ENCODE measurements at places on chromosomes 11 and 22. TPM values are rescaled to one million over a fixed set of nuclear protein-coding genes. Genes with fewer than 3 reads are reported as not detected.

DNA sequence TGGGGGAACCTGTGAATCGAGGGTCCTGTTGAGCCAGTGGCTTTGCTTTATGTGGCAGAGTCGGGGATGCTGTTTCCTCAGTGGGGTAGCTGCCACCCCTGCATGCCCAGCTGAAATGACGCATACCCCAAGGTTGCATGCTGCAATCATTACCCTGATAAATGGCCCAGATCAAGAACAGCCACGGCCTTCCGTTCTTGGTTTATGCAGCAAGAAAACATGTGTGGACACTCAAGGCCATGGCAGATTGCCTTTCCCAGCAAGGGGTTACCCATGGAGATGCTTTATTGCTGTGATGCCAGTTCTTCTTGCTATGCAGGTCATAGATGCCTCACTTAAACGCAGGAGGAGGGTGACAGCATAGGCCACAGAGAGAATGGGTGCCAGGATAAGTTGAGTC is 14.3 kb upstream of the SREBF2 start:
- no peak for DNase-seq

- DNase-seq, result no peak
These were observed at the start of gene CEND1 for GRCh38 chr11:789943-790342. TSS of gene CEND1 (minus strand) at chr11:790090. CDS start at chr11:788576, 1,514 bp downstream.

The UPK3A gene
- not detected for total RNA-seq

The DBX1 gene
- total RNA-seq, result 1.3 TPM

GRCh38 chr11:75383246-75383645 is 16.1 kb upstream of the RPS3 start:
- DNase-seq, result no peak

The GPR83 gene
- 0.09 TPM for total RNA-seq

The CCDC87 gene
- 0.09 TPM for total RNA-seq

DNA sequence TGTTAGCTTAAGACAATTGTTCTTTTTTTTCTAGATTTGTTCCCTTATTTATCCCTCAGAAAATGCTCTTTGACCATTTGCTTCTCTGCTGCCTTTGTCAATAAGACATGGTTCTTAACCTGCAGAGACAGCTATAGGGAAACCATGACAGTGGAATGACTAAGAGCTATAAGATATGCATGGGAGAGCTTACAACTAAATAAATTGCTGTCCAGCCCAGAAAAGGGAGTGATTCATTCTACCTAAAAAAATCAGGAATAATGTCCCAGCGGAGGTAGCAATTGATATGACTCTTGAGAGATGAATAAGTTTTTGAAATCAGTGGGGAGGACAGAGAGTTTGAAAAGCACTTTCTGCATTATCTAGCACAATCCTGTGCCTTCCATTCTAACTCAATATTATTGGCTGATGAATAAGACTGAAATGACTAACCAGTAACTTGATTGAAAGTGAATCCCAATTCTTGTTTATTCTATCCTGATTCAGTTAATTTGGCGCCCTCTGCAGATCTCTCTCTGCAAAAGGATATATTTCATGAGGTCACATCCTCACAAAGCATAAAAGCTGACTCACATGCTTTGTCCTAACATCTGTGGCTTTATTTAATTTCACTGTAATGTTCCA is 680.5 kb upstream of the API5 start:
- peak; percentile 50 for DNase-seq

The NELL1 gene
- total RNA-seq, result 6.5 TPM

DNA sequence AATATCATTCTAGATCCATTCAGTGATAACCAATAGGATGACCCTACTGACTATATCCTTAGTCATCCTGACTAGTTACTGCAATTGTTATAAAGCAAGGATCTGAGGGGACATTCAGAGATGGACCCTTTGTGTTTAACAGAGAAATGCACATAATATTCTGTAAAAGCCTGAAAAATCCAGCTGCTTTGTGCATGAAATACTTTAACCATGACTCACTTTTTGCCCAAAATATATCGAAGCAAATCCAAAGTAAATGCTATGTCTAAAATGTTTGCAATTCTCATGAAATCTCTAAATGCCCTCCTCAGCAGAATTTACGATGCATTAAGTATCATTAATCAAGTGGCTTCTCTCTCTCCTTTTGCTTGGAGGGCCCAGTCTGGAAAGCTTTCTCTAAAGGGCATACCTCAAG is 178.8 kb upstream of the MTMR2 start:
- peak; percentile 58 for DNase-seq

The RAPSN gene
- total RNA-seq, result 57.9 TPM

GRCh38 chr22:25666308-25666707 is 75.7 kb upstream of the MYO18B start:
- peak; percentile 84 for DNase-seq

DNA sequence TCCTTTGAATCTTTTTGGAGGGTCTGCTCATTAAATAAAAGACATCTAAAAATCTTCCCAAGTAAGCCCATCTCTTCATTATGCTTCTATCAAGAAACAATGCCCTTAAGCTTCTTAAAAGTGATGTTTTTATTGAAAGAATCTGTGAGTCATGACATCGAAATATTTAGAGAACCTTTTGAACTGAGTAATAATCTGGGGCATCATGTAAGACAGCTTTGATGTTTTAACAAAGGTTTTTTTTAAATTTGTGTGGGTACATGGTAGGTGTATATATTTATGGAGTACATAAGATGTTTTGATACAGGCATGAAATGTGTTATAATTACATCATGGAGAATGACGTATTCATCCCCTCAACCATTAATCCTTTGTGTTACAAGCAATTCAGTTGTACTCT is 46.8 kb downstream of the PLAAT5 start:
- no peak for DNase-seq

- no peak for DNase-seq
These were observed 102.6 kb downstream of the SNX19 start for GRCh38 chr11:130813638-130814037.

DNA sequence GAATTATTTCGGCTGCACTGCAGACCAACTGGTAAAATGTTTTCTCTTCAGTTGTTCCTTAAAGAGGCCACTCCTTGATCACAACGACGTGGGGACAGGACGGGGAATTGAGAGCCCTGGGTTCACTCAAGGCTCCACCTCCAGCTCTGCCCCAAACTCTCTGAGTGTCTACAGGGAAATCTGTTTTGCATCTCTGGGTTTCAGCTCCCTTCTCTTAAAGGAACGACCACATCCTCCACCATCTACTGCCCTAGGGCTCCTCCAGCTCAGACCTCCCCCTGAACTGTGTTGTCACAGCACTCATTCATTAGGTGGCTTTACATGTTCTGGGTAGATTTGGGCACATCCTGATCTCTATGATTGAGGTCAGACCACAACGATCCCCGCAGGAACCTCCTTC is 5.1 kb upstream of the PPFIA1 start:
- DNase-seq, result no peak

The DMC1 gene
- 4.2 TPM for total RNA-seq

- no peak for DNase-seq
These were observed 33.0 kb downstream of the PPP6R2 start for GRCh38 chr22:50376085-50376651.

DNA sequence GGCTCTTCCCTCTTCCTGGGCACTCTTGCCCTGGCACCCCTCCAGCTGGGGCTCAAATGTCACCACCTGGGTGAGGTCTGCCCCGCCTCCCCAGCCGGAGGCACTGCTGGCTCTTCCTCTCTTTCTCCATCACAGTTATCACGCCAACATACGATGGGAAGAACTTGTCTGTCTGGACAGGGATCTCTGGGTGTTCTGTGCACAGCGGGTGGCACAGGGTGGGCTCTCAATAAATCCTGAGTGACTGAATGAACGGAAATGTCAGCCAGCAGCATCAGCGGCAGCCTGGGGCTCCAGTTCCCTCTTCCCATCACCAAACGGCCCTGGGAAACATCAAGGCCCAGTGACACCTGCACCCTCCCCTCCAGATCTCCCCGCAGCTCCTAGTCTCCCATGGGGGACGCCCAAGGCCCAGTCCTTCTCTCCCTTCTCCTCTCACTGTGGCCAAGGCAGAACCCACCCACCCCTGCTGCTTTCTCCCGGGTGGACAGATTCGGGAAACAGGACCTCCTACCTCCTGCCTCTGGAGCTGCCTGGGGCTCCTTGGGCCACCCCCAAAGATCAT is 440 bp upstream of the SLC25A45 start:
- no peak for DNase-seq

The NUCB2 gene
- total RNA-seq, result 62.6 TPM

- DNase-seq, result no peak
These were observed 19.0 kb downstream of the CYTH4 start for GRCh38 chr22:37301144-37301830.

The PPP1CA gene
- total RNA-seq, result 130 TPM

DNA sequence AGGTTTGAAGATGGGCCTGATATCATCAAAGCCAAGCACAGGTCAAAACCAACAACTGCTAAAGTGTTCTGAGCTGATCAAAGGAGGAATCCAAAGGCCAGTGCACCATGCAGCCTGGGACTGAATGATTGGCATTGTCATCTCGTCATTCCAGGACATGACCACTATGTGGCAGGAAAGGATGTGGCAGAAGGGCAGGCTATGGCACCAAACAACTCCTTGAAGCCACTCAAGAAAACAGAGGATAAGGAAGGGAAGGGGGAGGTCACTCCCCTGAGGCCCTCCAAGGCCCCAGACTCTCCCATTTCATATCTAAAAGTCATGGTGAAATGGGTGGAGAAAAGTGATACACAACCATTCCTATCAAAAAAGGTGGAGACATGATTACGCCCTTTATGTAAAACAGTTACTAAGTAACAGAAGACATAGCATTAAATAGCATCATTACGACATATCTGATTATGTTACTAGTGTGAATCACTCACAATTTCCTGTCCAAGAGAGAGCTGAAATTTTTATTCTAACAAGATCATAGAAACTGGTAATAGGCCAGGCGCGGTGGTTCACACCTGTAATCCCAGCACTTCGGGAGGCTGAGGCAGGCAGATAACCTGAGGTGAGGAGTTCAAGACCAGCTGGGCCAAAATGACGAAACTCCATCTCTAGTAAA is 49.3 kb downstream of the AHNAK start:
- no peak for DNase-seq

The PRRG4 gene
- total RNA-seq, result 0.09 TPM

- DNase-seq, result peak; percentile 36
These were observed 1.6 kb upstream of the CSTF3 start for GRCh38 chr11:33162831-33163230.

GRCh38 chr11:36091256-36091811 is 147.5 kb downstream of the LDLRAD3 start:
- no peak for DNase-seq

DNA sequence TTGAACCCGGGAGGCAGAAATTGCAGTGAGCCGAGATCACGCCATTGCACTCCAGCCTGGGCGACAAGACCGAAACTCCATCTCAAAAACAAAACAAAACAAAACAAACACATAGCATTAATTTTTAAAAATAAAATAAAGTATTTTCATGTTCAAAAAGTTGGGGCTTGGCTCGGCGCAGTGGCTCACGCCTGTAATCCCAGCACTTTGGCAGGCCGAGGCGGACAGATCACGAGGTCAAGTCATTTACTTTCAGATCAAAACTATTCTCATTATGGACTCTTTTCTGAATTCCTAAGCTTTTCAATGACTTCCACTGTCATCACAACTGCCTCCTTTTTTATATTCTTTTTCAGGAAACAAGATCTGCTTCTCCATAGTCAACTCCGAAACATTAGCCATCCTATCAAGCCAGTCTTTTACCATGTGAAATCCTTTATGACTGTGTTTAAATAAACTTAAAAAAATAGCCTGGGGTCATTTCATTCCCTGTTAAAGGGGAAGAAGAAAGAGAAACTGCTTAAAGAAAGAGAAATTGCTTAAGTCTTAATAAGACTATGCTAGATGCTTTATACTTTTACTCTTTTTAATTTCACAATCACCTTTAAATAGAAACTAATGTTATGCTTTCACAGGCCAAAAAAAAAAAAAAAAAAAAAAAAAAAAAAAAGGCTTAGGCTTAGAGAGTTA is 13.1 kb upstream of the CHRNA10 start:
- no peak for DNase-seq

DNA sequence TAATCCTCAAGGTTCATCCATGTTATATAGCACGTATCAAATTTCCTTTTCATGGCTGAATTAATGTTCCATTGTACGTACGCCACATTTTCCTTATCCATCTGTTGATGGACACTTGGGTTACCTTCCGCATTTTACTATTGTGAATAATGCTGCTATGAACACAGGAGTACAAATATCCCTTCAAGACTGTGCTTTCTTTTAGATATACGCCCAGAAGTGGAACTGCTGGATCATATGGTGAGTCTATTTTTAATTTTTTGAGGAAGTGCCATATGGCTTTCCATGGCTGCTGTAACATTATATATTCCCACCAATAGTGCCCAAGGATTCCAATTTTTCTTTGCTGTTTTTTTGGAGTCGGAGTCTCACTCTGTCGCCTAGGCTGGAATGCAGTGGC is 6.0 kb downstream of the MRPL40 start:
- DNase-seq, result no peak

The CDKN1C gene
- total RNA-seq, result 198 TPM

The GGT5 gene
- 3.4 TPM for total RNA-seq

- no peak for DNase-seq
These were observed 141.6 kb downstream of the CRYBB2 start for GRCh38 chr22:25360891-25361645.

DNA sequence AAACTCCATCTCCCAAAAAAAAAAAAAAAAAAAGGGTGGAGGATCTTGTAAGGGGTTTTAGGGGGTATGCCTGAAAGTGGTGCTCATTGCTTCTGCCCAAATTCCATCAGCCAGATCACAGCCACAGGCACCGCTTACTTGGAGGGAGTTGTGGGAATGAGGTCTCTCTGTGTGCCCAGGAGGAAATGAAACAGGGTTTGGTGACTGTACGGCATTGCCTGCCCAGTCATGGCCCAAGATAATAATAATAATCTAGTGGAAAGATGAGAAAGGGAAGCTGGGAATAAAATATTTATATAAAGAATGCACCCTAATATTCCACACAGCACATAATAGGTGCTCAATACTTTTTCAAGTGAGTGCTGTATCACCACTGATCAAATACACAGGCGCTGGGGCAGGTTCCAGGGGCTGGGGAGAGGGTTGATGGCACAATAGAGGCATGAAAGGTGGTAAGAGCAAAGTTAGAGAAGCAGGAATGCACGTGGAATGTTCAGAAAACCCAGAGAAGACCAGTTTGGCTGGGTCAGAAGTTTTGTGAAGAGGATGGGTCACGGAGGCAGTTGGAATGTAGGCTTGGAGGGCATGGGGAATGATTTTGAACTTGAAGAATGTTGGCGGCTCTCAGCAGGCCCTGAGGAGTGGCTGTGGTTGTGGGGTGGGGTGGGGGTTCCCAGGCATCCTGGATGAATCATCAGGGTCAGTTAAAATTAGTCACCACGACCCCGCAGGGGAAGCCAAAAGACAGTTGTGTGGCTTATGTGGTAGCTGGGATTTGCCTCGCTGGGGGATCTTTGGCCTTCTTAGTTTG is 12.5 kb upstream of the MB start:
- peak; percentile 69 for DNase-seq

The ART5 gene
- 3.2 TPM for total RNA-seq

- DNase-seq, result peak; percentile 94
These were observed 560.9 kb downstream of the MIAT start for GRCh38 chr22:27218012-27218920.

- no peak for DNase-seq
These were observed 133.4 kb upstream of the E2F8 start for GRCh38 chr11:19374151-19374569.

- DNase-seq, result no peak
These were observed 12.3 kb downstream of the TSKU start for GRCh38 chr11:76795290-76795935.
